ENCODE measurements at places on chromosomes 13 and 19.

DNA sequence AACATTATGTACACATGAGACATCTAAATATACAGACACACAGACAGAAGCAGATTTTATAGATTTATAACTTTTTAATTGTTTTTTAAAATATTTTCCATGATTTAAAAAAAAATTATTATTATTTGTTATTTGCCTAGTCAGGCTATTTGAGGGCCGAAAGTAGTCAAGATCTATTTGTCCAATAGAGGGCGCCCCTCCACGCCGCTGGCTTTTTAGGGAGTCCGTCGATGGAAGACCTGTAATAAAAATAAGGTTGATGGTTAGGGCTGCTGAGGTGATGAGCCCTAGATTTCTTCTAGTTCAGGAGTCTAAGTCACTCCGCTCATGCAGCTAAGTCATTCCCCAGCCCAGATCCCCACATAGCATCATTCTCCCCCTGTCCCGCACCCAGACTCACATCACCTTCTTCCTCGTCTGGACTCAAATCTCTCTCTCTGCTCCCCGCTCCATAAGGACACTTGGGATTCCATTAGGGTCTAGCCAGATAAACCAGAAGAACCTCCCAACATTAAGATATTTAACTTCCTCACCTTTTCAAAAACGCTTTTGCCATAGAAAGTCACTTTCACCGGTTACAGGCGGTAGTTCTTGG, 33.9 kb upstream of the CEACAM21 start:
- no peaks in the 10 kb centered on the region for H3K27me3 ChIP-seq
- no peak overlapping the region for H3K27ac ChIP-seq
- no peak overlapping the region for H3K4me3 ChIP-seq
- no peaks in the 10 kb centered on the region for H3K4me1 ChIP-seq

DNA sequence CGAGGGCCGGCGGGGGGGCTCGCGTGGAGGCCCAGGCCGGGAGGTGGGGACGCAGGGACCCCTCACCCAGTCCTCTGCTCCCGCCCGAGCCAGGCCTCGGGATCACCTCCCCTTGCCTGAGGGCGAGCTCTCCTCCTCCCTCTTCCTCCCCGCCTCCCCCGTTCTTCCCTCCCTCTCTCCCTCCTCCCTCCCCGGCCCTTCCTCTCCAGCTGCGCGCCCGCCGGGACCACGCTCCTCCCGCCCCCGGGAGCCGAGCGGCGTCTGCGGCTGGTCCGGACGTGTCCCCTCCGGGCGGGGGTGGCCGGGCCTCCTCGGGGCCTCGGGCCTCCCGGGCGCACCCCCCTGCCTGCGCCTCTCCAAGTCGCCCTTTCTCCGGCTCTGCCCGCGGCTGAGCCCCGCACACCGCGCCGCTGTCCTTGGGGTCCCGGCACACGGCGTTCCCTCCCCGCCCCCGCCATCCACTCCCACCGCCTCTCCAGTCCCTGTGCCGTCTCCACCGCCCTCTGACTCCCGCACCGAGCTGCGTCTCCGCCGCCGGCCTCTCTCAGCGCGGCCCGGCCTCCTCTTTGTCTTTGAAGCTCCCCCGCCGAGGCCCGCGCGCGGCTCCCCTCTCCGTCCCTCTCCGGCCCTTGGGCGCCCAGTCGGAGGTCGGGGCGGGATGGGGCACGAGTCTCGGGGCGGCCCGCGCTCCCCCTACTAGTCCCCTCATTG, 5.7 kb downstream of the SOX1 start:
- DNase-seq = no peak
- no peaks in the 10 kb centered on the region for H3K4me1 ChIP-seq
- H3K4me3 ChIP-seq = peak overlapping the region; percentile 25

- no peaks in the 10 kb centered on the region for H3K4me1 ChIP-seq
- H3K27ac ChIP-seq = no peak overlapping the region
- H3K36me3 ChIP-seq = peaks cover 29% of the 10 kb centered on the region
Measured at GRCh38 chr19:1007399-1008251, 7.4 kb downstream of the GRIN3B start.

- H3K27ac ChIP-seq = no peak overlapping the region
- no peaks in the 10 kb centered on the region for H3K4me1 ChIP-seq
- H3K36me3 ChIP-seq = no peaks in the 10 kb centered on the region
- H3K27me3 ChIP-seq = no peaks in the 10 kb centered on the region
Measured at GRCh38 chr13:34678154-34678553, 263.9 kb upstream of the NBEA start.

DNA sequence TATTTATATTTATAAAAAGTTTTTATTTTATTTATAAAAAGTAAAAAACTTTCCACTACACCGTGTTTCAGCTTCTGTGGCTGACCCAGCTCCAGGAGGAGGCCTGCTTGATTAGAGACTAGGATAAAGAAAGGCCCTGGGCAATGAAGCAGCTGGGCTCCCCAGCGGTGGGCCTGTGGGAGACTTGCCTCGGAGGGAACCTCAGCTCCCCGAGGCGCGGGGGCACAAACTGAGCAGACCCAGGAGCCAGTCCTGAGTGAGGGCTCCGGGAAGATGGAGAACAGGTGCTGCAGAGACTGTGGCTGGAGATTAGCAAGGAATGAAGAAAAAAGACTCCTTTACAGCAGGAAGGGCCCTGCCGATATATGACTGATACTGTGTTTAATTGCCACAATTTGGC, 63.8 kb upstream of the GJB6 start:
- H3K4me3 ChIP-seq = no peak overlapping the region
- no peak overlapping the region for H3K27ac ChIP-seq
- H3K36me3 ChIP-seq = no peaks in the 10 kb centered on the region

- no peak for DNase-seq
- peaks cover 33% of the 10 kb centered on the region for H3K4me1 ChIP-seq
- H3K27me3 ChIP-seq = no peaks in the 10 kb centered on the region
Measured at GRCh38 chr19:35120492-35120891, 4.9 kb downstream of the FXYD3 start.

DNA sequence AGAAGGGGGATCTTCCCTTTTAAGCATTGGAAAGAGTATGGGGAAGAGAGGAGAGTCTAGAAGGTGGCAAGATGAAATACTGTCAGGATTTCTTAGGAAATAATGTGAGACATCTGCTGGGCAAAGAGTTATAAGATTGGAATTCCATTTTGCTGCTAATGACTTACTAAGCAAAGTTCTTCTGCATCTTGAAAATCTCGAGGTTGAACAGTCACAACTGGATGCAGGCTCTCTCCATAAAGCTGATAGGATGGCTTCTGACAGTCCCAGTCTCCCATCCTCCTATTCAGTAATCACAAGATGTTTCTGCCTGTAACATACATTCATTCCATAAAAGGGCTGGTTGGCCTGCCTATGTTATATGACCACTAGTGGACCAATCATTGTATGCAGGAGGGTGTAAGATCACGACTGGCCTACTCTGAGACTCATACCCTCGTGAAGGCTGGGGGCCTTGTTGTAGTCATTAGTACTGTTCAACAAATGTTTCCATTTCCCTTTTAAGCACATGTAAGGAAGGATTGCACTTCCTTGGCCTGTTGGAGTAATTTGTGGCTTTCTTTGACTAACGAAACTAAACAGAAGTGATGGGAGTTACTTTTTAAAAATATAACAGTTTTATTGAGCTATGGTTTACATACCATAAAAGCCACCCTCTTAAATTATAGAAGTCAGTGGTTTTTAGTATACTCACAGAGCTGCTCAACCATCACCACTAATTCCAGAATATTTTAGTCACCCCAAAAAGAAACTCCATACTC, 45.0 kb upstream of the TDRD3 start:
- H3K4me3 ChIP-seq = no peak overlapping the region
- H3K36me3 ChIP-seq = no peaks in the 10 kb centered on the region
- no peak for DNase-seq
- no peaks in the 10 kb centered on the region for H3K4me1 ChIP-seq
- no peak overlapping the region for H3K27ac ChIP-seq
- H3K27me3 ChIP-seq = no peaks in the 10 kb centered on the region

GRCh38 chr13:114259374-114259773, 22.0 kb upstream of the UPF3A start:
- H3K27me3 ChIP-seq = no peaks in the 10 kb centered on the region
- H3K4me3 ChIP-seq = no peak overlapping the region
- DNase-seq = no peak
- H3K4me1 ChIP-seq = peaks cover 6% of the 10 kb centered on the region

DNA sequence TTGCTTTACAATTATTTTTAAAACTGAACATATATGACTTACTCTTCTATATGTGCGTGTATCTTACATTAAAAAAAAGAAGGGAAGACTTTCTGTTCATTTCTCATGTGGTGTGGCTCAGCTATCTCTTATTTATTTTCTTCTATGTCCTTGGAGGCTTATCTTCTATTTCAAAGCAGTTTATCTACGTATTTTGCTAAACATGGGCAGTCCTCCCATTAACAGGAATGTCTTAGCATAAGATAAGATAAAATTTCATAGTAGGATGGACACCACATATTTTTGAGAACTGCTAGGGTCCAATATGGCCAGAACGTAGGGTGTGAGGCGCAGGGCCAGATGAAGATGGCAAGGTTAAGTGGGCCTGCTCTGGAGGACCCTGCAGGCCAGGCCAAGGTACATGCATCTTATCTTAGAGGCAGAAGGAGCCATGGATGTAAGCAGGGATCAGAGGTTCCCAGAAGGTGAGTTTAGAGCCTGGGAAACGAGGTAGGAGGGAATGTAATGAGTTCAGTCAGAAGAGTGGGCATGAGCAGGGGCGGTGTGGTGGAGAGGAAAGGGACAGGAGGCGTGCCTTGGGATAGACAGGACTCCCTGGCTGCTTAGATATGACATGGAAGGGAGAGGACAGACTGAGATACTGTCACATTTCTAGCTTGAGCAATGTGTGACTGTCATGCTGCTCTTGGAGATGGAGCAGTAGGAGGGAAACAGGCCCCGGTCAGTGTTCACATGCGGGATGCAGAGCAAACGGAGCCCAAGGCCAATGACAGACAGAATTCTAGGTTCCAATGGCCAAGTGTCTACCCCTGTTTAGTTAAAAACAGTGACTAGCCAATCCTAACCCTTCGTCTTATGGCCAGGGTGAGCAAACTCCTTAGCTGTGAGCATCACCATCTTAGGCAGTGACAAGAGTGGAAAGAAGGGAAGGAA, 68.6 kb upstream of the MEDAG start:
- H3K27me3 ChIP-seq = no peaks in the 10 kb centered on the region
- no peaks in the 10 kb centered on the region for H3K36me3 ChIP-seq
- no peak overlapping the region for H3K27ac ChIP-seq
- no peak for DNase-seq

GRCh38 chr13:93226623-93227279, at the start of gene GPC6:
Gene GPC6 (plus strand): TSS chr13:93226807.
- no peak for DNase-seq
- H3K4me1 ChIP-seq = peaks cover 16% of the 10 kb centered on the region
- H3K27ac ChIP-seq = peak within 1 kb of the TSS; percentile 67
- no peaks in the 10 kb centered on the region for H3K36me3 ChIP-seq

Measured in gastrocnemius medialis (tissue), 4 donors.